ENCODE measurements at places on chromosomes 6 and 20.

GRCh38 chr6:10837622-10837994, 731 bp downstream of the MAK start:
- DNase-seq, result no peak

- DNase-seq, result no peak
Measured at GRCh38 chr6:127100510-127101140, 17.8 kb upstream of the RSPO3 start.

GRCh38 chr6:81682858-81683620, 69.4 kb downstream of the TENT5A start:
- DNase-seq, result no peak

DNA sequence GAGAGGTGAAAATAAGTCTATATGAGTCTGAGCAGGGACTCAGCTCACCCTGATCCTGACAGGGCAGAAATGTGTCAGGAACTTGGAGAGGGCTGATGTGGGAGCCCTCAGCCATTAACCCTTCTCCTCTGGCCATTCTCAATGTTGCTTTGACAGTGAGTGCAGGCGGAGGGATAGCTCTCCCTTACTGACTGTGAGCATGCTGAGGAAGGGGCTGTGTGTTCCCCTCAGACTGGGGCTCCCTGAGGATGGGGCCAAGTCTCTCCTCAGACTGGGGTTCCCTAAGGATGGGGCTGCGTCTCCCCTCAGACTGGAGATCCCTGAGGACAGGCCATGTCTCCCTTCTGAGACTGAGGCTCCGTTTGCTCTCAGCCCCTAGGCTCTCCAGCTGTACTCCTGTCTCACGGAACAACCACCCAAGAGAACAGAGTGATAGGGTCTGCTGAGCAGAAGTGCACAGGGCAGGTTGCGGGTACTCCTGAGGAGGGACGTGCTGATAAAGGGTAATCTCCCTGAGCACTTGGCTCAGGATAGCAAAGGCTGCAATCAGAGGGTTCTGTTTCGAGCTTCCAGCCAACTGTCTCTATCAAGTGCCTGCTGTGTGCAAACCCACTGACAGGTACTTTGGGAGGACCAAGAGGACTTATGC, 141.0 kb downstream of the MRPL14 start:
- DNase-seq, result no peak

Data from activated T-helper 1 cell treated with anti-CD3 and anti-CD28 coated beads, Interleukin-2, amount 50 U/mL, for 16 hours (primary cell).